ENCODE measurements at places on chromosomes 2 and 18.

DNA sequence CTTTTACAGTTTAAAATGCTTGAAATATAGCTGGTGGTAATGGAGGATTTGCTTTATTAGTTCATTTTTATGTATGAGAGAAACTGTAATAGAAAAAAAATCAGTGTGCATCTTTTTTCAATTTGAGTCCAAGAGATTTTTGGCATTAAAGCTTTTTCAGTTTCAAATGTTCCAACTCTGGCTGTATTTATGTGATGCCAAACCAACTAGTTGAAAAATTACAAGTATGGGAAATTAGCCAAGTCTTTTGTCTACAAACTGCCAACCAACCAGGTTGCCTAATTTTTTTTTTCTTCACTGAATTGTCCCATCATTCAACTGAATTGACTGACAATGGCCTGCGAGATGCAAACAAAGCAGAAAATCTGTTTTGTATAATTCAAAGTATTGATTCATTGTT, 95.7 kb downstream of the ICOS start:
- no peak for DNase-seq

DNA sequence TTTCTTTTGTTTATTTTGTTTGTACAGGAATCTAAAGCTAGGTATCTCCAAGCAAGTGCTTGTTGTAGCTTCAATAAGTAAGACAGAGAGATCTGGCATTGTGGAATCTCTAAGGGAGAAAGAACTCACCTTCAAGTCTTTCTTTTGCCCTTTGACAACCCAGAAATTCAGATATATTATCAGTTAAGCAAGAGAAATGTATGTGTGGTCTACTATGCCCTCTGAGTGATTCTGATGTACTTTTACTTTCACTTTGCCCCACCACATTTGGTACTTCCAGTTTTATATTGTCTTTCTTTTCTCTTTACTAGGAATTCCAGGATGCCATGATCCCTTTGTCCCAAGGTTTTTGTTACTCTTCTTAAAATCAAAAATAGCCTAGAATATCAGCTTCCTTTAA, 259.6 kb upstream of the PIK3C3 start:
- no peak for DNase-seq

DNA sequence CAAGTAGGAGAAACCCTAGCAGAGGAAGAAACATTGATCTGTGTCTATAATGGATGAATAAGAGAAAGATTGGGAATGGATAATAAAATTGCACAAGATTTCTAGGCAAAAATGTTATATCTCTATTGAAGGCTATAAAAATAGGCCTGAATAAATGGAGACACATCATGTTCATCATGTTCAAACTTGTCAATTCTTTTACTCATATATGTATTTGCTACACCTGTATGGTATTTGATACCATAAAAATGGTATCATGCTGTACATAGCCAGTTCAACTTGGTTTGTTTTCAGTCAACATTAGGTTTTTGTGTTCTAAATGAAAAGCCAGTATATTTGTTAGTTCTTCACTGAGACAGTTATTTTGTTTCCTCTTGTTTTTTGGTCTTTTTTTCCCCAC, 132.2 kb upstream of the RNF152 start:
- DNase-seq, result no peak

- no peak for DNase-seq
These were observed 1218.9 kb downstream of the DSC3 start for GRCh38 chr18:29823671-29824070.

DNA sequence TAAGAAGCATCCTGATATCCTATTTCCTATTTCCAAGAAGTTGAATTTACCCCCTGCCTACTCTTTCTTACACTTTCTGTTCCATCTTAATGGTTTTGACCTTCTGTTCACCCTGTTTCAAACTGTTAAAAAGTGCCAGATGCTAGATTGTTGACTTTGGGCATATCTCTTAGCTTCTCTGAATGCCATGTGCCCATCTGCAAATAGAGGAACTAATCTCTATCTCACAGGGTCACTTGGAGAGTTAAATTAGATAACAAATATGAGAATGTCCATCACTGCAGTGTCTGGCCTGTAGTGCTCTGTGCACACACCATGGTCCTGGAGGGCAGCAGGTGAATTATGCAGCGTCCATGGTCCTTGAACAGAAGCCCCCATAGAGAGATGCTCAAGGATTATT, 83.8 kb downstream of the LRATD1 start:
- DNase-seq, result no peak

DNA sequence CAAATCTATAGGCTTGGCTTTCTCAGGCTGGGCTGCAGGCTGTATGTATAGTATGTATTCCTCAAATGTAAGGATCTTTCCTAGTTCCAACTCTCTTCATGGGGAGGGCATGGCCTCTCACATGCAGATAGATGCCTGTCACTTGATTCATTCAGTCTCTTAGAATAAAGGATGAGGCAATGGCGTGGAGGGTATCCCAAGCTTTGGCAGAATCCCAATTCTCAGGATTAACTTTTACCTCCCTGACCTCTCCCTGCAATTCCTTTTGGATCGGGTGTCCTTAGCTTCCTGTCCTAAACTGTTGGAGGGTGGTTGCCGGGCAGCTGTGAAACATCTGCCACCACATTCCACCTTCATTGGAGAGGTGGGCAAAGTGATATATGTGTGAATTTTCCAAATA, 80.3 kb downstream of the INSIG2 start:
- DNase-seq, result no peak
